Stimulated activated CD4-positive, alpha-beta T cell treated with anti-CD3 and anti-CD28 coated beads, Interleukin-15, amount 100 ng/mL, for 1 hour (primary cell): ENCODE measurements at places on chromosomes 16 and 17.

GRCh38 chr16:25570131-25570530 is 121.6 kb upstream of the HS3ST4 start:
- DNase-seq = no peak

DNA sequence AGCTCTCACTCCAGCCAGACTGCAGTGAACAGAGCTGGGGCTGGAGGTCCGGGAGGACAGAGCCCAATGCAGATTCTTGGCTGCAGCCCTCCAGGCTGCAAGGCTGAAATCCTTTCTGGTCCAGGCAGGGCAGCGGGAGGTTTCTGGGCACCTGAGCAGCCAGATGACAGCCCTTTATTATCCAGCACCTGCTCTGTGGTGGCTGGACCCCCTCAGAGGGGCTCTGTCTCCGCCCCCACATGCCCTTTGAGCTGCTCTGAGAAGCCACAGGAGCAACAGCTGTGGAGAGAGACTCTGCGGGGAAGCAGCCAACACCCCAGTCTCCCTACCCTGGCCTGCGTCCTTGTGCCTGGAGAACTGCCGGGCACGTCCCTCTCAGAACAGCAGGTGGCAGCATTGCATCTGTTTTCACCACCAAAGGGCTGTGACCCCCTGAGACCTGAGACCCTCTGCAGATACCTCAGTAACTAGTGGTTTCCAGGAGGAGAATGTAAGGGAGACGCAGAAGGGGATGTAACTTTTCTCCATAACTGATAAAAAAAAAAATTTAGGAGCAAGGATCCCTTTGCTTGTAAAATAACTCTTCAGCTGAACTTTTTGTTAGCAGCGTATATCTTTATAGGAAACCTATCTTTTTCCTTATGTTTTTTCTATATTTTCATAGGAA is 3.7 kb upstream of the CNP start:
- peak; percentile 55 for DNase-seq

- peak; percentile 39 for DNase-seq
Observed at GRCh38 chr17:42221886-42222745, 27.8 kb upstream of the GHDC start.

- DNase-seq = no peak
Observed at GRCh38 chr17:63646488-63646806, 24.2 kb downstream of the MAP3K3 start.

- no peak for DNase-seq
Observed at GRCh38 chr16:521381-522210, 5.9 kb upstream of the CAPN15 start.
